ENCODE measurements at places on chromosomes 16 and 17.
A peak's percentile ranks its signal among the peaks of the same experiment; 100 is the strongest.

DNA sequence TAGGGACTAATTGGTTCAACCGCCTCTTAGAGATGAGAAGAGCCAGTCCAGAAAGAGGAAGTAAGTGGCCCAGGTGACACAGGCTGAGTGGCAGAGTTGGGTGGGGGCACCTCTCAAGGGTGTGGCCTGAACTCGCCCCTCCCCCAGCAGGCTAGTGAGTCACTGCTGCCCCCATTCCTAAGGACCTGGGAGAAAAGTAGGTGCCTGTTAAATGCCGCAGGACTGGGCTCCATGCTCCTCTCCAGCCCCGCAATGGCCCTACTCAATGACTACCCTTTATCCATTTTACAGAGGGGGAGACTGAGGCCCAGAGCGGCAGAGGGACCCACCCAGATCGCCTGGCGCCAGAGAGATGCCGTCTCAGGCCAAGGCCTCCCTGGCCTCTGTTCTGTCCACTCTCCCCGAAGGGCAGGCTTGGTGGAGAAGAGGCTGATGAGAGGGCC is 8.1 kb downstream of the TMEM235 start:
- DNase-seq = no peak

DNA sequence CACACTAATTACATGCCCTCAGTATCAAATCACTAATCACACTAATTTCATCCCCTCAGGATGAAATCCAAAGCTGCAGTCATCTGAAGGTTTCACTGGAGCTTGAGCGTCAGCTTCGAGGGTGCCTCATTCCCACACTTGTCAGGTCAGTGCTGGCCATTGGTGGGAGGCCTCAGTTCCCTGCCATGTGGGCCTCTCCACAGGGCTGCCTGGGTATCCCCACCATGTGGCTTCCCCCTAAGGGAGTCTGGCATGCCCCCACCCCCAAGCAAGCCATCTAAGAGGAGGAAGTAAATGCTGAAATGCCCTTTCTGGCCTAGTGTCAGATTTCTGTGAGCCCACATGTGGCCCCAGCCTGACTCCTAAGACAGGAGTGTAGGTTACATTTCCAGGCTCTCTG is 78.6 kb upstream of the CDH5 start:
- DNase-seq = no peak

GRCh38 chr17:40963838-40964237 is 2.9 kb downstream of the KRT39 start:
- no peak for DNase-seq

- no peak for DNase-seq
Observed at GRCh38 chr17:75566834-75567233, 20.8 kb upstream of the MYO15B start.

DNA sequence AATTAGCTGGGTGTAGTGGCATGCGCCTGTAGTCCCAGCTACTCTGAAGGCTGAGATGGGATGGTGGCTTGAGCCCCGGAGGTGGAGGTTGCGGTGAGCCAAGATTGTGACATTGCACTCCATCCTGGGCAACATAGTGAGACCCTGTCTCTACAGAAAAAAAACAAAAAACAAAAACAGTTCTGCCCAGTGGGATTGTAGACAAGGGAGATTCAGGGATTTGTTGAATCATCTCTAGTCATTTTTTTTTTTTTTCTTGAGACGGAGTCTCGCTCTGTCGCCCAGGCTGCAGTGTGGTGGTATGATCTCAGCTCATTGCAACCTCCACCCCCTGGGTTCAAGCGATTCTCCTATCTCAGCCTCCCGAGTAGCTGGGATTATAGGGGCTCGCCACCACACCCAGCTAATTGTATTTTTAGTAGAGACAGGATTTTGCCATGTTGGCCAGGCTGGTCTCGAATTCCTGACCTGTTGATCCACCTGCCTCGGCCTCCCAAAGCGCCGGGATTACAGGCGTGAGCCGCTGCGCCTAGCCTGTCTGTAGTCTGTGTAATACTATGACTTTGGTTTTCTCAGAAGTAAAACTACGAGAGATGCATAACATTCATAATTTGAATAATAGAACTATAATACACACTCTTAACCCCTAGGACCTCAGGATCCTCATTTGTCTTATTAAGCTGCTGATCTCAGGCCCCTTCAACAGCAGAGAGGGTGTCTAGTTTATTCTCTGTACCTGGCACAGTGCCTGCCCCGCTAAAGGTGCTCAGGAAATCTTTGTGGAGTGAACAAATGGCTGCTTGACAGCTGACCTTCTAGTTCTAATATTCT is 1.4 kb downstream of the TEN1 start:
- no peak for DNase-seq

- DNase-seq = no peak
Observed at GRCh38 chr16:1914084-1914608, 4.1 kb downstream of the HS3ST6 start.

- no peak for DNase-seq
Observed at GRCh38 chr16:57019746-57020145, 30.4 kb downstream of the NLRC5 start.

DNA sequence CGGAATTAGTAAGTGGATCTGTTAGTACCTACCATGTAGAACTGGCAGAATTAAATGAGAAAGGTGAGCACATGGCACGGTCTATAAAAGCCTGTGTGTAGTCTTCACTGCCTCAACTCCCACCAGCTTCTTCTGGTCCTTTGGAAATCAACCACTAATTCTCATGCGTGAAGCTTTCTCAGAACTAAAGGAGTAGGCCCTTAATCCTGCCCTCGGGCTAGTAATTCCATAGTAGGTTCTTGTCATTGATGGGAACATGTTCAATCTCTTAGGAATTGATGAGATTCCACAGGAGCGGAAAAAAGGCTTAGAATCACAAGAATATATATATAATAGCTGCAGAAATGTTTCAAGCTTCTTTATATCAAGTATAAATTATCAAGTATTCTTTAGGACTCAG is 21.7 kb downstream of the CDR2 start:
- no peak for DNase-seq

DNA sequence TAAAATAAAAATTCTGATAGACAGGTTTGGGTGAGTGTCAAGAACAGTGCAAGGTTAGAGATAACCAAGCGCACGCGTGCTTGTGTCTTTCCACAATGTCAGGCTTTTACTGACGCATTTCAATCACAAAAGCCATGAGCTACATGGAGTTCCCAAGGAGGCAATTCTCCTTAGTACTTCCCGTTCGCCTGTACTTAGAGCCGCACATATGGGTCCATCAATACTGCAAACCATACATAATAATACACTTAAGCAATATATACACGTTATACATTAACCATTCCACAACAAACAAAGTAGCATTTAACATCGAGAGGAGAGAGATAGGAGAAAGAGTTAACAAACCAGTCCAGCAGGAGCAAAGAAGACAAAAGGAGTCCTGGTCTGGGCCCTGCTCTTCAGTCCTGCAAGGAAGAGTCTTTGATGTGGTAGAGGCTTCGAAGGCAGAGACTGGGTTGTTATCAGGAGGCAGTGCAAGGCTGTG is 11.9 kb upstream of the GPRC5C start:
- no peak for DNase-seq

DNA sequence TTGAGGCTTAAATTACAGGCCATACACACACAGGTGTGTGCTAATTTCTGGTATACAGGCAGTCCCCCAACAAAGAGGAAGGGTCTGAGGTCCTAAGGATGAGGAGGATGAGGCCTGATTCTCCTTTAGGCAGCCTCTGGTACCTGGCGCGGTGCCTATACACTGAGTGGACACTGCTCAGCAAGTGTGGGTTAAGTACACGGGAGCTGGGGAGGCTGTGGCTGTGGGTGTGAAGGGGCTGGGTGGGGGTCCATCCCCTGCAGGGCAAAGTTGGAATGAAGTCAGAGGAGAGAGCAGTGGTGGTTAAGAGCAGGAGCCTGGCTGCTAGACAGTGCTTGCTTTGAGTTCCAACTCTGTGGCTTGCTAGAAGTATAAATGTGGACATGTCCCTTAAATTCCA is 10.9 kb downstream of the MRM1 start:
- DNase-seq = no peak

DNA sequence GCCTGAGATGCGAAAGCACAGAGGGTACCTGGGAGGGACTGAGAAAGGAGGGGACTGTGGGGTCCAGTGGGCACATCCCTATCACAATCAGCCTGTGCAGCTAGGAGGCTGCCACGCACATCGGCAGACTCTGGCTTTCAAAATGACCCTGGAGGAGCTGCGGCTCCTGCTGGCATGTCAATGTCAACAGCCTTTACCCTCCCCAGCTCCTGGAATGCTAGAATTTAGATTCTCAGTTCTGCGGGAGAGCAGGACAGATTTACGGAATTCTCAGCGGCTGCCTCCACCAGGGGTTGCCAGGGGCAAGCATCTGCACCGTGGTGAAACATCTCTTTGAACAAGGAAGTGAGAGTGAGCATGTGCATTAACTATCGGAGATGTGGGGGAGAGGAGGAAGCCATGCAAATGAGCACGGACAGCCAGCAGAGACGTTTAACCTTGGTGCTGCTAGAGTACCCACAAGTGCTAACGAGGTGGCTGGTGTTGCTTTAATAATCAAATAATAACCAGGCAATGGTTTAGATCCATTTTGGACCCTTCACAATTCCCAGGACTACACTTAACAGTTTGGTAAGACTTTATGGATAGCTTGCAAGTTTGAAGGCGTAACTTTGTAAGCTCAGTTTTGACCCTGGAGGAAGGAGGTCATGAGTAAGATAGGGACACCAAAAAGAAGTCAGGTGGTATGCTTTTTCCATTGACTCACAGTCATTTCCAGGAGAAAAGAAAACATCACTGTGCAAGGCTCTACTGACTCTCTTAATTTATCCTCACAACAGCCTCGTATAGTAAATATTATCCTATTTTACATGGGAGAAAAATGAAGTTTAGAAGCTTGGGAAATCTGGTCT is 54.1 kb downstream of the XYLT1 start:
- peak; percentile 44 for DNase-seq

DNA sequence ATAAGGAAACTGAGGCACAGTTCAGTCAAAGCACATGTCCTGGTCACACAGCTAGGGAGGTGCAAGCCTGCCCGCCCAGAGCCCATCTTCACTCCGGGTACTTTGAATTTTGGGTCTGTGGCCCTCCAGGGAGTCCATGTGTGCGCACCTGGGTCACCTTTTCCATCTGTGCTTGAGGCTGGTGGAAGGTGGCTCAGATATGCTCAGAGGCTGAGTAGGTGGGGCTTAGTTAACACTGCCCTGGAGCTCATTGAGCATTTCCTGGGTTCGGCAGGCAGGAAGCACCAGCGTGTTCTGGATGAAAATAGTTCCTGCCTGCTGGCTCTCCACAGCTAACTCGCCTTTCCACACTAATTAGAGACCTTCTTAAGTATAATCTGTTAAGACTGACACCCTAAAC is 19.2 kb downstream of the FAM234A start:
- no peak for DNase-seq

DNA sequence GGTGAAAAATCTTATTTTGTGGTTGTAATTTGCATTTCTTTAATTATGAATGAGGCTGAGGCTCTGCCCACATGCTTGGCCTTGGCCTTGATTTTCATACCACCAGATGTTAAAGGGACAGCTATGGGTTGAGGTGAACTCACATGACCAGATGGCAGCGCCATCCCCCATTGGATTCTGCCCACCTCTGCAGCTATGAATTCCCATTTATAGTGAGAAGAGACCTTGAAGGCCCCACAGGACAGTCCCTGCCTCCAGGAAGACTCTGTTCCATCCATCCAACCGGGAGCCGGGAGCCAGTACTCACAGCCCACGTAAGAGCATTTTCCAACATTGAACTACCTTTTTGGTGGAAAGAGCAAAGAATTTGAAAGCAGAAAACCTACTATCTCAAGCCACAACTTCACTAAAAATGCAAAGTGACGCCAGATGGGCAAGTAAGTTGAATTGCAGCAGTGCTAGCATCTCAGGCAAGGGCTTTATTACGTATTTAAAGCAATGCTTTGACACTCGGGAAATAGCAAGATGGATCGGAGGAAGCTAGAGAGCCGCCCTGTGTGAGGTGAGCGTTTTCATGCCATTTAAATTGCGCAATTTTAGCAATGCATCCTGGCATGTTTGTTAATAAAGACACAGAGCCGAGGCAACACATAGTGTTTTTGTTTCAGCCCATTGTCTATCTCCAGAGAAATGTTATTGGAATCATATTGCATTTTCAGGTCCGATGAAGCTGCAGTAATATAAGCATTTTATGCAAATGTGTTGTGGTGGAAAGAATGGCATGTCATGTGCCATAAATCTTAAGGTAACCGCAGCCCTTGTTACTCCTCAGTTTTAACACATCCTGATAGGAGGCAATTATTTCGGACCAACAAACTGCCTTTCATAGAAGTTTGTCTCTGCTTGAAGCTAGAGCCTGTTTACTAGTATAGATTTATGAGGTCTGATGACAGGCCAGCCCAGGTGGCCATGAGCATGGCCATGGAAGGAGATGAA is 273.4 kb upstream of the TNRC6C start:
- DNase-seq = no peak

- no peak for DNase-seq
Observed at GRCh38 chr17:66472123-66472522, 169.7 kb downstream of the PRKCA start.

DNA sequence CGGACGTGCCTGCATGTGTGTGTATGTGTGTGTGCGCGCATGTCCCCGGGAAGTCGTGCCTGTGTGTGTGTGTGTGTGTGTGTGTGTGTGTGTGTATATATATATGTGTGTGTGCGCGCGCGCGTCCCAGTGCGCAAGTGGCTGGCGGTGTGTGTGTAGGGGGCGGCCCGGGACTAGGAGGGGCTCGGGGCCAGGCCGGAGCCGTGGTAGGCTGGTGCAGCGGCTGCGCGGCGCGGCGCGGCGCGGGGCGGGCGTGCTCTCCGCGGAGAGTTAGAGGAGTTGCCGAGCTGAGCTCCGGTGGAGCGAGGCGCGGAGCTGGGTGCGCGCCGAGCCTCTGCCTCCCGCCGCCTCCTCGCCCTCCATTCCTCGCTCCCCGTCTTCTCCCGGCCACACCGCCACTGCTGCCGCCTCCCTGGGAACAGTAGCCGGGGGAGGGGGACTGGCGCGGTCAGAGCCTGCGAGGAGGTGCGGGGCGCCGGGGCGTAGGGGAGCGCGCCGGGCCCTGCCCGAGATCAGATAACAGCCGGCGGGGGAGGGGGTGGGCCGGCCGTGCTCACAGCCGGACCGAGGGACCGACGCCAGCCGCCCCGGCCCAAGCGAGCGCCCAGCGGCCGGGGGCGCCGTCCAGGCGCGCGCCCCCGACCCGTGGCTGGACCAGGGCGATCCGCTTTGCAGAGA is at the start of gene KCNJ12:
Gene KCNJ12 (plus strand): TSS at position 277 of the 678 bp plus-strand sequence. CDS start 38,986 bp downstream, outside the sequence.
- no peak for DNase-seq

GRCh38 chr16:21263640-21264570 is 14.2 kb downstream of the CRYM start:
- DNase-seq = no peak

DNA sequence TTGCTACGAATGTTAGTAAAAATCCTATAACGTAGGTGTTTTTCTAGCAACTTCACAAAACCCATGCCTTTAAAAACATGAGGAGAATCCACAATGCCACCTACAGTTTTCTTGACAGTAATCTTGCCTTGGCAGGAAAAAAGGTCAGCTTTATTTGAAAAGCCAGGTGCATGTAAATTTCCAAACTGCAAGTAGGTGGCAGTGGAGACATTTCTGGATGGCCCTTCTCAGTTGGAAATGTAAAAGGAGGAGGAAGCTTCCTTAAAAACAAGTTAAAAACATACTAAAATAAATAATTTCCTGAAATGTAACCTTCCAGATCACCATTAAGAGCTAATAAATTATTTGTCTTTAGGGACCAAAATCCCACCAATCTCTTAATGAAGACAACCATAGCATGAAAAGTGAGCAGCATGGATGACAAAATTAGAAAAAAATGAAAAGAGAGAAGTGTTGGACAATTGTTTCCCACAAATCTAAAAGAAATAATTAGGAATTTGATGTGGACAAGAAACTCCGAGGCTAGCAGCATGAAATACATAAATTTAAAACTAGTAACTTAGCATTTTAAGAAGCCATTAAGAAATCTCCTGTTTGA is 152.2 kb downstream of the SNX11 start:
- DNase-seq = no peak

Measured in activated naive CD4-positive, alpha-beta T cell treated with anti-CD3 and anti-CD28 coated beads, Interleukin-2, amount 50 U/mL, for 16 hours (primary cell).